ENCODE measurements at places on chromosomes 11 and 22.

DNA sequence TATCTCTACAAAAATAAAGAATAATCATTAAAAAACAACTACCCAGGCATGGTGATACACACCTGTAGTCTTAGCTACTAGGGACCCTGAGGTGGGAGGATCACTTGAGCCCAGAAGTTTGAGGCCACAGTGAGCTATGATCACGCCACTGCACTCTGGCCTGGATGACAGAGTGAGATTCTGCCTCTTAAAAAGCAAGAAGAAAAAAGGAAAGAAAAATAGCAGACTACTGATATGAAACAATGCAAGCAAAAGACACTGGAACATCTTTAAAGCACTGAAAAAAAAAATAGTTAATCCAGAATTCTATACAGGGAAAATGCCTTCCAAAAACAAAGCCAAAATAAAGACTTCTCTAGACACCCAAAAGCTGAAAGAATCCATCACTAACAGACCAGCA is 5.9 kb downstream of the VPS37C start:
- no peak for DNase-seq

DNA sequence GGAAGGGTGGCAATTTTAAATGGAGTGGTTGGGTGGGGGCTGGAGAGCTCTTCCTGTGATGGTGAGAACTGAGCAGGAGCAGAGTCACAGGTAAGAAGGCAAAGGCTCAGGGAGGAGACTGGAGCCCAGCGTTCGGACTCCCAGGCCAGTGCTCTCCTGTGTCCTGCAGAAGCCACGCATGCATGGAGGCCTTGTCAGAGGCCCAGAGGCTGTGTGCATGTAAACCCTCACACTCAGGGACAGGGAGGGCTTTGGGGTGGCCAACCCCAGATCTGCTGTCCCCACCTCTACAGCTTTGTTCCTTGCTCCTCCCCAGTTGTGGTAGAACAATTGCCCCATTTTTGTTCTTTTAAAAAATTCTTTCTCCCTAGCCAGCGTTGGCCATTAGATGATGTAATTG is 130.4 kb upstream of the PARVA start:
- no peak for DNase-seq

GRCh38 chr22:47859881-47860525 is 1097.6 kb downstream of the TBC1D22A start:
- DNase-seq = no peak

- peak; percentile 7 for DNase-seq
Measured at GRCh38 chr11:4039011-4039410, 55.6 kb upstream of the RRM1 start.

DNA sequence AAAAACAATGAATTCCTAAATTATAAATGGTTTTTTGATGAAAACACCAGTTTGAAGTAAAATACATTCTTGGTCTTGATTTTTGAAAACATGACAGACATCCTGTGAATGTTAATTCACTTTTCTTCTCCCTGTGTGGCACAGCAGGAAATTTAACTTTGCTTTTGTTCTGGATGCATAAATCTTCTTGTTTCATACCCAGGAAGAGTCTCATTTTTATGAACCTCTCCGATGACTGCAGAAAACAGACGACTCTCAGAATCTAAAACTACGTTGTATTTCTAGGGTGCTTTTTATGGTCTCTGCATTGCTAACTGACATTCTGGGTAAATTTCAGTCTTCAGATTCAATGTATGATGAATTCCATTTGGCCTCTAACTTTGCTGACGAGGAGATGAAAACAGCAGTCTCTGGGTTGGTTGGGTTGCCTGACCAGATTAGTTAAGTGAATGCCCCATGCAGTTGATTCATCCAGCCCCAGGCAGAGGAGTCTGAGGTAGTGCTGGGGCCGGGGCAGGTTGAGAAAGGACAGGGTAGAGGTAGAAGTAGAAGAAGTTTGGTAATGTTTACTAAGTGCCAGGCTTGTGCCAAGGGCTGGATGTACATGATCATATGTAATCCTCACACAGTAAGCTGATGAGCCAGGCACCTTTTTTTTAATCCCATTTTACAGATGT is 20.1 kb downstream of the TCP11L1 start:
- DNase-seq = no peak

DNA sequence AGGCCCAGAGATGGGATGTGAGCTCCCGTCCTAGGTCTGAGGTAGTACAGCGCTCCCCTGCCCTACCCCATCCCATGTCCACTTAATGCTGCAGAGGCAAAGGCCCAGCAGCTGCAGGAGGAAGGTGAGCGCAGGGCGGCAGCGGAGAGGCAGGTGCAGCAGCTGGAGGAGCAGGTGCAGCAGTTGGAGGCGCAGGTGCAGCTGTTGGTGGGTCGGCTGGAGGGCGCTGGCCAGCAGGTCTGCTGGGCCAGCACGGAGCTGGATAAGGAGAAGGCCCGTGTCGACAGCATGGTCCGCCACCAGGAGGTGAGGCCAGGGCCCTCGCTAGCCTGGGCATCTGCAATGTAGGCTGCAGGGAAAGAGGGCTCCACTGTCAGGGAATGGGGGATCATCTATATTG is 15.2 kb downstream of the CCDC157 start:
- DNase-seq = no peak

DNA sequence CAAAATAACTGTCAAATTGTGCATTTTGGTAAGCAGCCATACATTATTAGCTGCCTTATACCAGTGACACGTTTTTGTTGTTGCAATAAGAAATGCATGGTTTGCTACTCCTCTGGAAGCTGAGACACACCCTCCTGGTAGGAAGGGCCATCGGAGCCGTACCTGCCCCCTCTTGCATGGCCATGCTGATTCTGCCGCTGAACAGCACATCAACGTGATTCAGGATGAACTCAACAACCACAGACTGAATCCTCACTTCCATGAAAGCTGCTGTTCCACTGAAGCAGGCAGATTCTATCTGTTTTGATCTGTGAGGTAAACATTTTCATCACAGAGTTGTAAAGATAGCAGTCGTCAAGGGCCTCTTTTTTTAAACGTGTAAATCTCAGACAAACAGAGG is 38.6 kb upstream of the TP53AIP1 start:
- no peak for DNase-seq

- DNase-seq = no peak
Measured at GRCh38 chr22:27454807-27455450, 346.6 kb downstream of the MN1 start.

GRCh38 chr11:91199866-91200265 is 977.0 kb upstream of the CHORDC1 start:
- DNase-seq = no peak

- DNase-seq = no peak
Measured at GRCh38 chr22:27218012-27218920, 560.9 kb downstream of the MIAT start.

- DNase-seq = no peak
Measured at GRCh38 chr11:34363363-34364084, 5.7 kb upstream of the ABTB2 start.

DNA sequence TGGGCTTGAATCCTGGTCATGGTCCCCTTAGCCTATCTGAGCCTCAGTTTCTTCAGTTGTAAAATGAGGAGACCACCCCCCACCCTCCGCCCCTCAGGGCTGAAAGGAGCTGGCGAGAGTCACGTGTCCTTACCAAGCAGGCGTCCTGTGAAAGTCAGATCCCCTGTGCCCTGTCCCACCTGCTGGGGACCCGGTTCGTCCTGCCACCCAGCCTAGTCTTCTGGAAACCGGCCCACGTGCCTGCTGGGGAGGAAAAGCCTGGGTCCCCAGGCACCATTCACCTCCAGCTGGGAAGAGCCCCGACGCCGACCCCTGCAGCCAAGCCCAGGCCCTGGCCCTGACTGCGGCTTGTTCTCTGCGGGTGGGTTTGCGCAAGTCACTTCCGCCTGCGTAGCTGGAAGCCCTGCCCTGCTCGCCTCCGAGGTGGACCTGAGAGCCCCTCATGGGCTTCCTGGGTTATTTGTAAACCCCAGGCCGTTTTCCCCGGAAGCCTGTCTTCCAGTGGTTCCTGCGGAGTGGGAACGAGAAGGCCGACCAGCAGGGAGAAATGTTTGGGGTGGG is 679 bp upstream of the SSH3 start:
- DNase-seq = peak; percentile 65

DNA sequence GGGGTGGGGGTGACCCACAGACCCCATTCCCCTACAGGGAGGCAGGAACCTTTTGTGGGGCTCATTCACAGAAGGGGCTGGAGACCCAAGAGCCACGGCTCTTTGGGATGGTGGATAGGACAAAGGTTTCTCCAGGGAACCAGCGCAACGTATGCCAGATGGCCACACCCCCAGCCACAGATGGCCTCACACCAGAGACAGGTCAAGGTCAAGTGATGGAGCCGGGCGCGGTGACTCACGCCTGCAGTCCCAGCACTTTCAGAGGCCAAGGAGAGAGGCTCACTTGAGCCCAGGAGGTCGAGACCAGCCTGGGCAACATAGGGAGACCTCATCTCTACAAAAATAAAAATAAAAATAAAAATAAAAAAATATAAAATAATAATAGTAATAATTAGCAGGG is 17.1 kb upstream of the BRSK2 start:
- DNase-seq = no peak

DNA sequence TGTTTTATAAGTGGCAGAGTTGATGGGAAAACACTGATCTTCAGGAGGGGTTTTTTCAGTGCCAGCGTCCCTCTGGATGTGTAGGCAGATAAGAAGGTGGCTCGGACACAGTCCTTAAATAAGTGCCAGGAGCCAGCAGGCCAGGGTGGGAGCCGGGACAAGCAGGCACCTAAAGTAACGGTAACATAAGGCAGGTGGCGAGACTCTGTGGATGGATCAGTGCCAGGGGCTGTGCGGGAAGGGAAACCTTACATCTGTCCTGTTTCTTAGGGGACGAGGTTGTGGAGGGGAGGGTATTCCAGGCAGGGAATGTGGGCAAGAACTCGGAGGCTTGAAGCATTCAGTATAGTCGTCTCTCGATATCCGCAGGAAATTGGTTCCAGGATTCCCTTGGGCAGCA is 15.9 kb downstream of the BCR start:
- no peak for DNase-seq

DNA sequence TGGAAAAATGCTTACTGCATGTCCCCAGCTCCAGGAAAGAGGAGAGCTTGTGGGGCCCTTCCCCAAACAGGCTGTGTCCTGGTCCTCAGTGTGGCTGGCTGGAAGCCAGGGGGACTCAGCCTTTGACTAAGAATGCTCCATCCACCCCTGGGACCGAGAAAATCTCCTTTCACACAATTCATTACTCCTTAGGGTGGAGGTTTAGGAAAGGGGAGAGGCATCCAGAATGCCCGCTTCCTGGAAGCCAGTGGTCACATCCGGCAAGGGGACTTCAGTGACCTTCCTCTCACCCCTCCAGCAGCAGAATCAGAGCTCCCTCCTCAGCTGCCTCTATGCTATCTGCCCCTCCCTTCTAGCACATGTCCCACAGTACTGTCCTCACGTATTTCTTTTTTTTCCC is 21.9 kb downstream of the ATG16L2 start:
- no peak for DNase-seq

DNA sequence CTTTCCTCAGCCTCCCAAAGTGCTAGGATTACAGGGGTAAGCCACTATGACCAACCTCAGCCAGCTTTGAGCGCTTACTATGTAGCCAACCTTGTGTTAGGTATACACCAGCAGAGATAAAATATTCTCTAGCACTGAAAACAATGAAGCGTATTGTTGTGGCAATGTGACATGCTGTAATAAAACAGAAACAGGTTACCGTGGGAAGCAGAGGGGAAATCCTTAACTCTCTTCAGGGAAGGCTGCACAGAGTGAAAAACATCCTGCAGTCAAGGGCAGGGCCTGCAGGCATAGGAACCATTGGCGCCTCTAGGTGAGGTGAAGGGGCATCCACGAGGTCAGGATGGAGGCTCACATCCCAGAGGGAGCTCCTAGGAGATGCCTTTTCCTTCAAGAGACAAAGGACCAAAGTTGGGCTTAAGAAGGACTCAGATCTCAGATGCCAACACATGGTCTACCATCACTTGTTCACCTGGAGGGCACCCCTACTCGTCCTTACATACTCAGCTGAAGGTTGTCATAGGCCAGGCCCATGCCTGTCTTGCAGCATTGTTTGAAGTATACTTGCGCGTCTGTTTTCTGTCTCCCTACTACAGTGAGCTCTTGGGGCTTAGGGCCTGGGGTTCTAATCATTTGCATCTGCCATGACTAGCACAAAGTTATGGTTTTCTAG is 8.0 kb downstream of the POLD4 start:
- DNase-seq = no peak

DNA sequence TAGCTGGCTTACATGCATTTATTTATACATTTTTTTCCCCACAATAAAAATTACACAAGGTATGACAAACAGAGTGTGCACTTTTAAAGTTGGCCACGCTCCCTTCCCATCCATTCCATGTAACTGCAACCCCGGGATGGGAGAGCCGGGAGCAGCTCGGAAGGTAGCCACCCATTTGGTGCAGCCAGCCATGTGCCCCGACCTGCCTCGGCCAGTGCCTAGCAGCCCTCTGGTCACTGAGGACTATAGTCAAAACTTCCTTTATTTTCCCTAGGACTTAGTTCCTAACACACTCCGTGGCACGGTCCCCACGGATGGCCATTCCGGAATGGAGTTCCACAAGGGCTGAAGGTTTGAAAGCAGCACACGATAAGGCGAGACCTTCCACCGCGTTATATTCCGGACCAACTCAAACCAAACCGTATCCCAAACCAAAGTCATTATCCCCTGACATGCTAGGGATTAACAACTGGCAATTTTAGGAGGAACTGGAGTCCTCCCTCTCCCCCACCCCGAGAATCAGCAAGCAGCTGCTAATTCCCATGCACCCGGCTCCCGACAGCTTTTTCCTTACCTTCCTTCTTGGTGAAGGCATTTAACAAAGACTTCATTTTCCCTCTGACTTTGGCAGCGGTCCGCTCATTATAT is 426.4 kb downstream of the SHANK2 start:
- DNase-seq = no peak

DNA sequence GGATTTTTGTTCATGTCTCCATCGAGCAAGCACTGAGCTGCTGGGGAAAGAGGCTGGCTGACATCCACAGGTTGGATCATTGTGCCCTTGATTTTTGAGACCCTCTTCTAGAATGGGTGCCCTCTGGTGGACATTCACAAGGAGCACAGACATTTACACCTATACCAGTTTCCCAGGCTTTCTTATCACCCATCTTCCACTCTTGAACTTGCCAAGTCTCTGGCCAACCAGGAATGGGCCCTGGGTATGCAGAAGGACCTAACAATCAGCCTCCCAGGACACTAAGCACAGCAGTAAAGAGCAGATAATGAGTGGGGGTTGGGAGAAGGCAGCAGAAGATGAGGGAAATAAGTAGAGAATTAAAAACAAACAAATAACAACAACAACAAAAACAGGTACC is 5.7 kb upstream of the INTS4 start:
- peak; percentile 69 for DNase-seq

GRCh38 chr11:2744166-2744565 is 44.4 kb upstream of the KCNQ1OT1 start:
- DNase-seq = no peak
